Muscle of leg (tissue), 16 donors: ENCODE measurements at places on chromosomes 1 and 21. TPM values are rescaled to one million over a fixed set of nuclear protein-coding genes. Genes with fewer than 3 reads are reported as not detected.

TSSK3 gene
- total RNA-seq, result 1.2 TPM

GBP3 gene
- 2.3 TPM for total RNA-seq

SPRR2G gene
- not detected for total RNA-seq

S100A12 gene
- total RNA-seq, result 1.4 TPM

TFAP2E gene
- total RNA-seq, result 0.40 TPM

PDIK1L gene
- total RNA-seq, result 7.0 TPM

LMX1A gene
- 0.84 TPM for total RNA-seq

RGS13 gene
- total RNA-seq, result 0.89 TPM

AK5 gene
- 6.0 TPM for total RNA-seq

ANGPTL3 gene
- total RNA-seq, result 0.04 TPM

CCDC30 gene
- 1.7 TPM for total RNA-seq

- no peak for DNase-seq
These were observed 5.1 kb upstream of the ETV3L start for GRCh38 chr1:157104598-157105293.

DNA sequence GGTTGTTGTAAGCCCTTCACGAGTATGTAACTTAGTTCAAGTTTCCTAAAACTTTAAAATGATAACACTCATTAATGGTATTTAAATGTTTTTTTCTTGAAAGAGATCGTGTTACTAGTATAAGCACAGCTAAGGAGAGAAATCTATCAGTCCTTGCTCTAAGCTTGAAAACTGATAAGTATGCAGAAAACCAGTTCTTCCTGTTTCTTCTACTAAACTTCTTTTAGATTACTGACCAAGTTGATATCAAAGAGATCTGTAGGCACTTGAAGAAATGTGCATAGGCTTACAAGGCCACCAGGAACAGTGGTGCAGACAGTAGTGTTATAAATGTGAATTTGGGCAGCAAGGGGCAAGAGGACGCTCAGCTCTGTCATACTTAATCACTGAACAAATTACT, 3.9 kb downstream of the EFCAB14 start:
- no peak for DNase-seq

DNA sequence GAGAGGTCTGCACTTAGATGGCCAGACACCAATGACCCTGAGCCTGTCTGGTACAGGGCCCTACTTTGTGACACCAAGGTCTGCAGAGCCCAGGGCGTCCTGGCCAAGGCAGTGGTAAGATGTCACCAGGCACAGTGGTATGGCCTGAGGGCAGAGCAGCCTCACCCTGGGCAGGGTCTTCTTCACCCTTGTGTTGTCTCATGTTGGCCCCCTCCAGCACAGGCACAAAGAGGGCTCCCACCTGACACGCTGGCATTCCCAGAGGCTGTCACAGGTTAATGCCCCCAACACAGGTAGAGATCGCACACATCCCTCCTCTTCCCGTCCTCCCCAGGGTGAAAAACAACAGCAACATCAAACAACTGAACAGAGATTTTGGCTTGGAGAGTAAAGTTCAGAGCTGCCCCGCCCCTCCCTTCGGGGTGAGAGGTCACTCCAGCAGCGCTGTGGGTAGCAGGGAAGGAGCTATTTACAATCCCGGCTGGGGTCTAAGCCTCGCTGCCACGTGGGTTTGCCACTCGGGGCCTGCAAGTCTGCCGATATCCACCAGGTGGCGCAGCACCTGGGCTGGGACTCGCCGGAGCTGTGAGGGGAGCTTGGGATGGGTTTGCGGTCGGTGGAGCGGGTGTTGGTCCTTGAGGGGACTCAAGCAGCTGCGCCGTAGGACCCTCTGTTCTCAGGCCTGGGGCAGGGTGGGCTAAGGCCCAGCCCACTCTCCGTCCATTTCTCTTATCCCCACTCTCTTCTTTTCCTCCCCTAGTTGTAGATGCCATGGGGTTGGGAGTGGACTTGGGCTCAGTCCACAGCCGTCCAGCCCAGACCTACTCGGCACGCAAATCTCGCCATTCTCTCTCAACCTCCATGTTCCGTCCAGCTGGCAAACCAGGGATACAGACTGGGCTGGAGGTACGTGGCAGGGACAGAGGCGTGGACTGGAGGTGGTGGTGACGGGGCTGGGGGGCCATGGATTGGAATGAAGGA, 12.7 kb downstream of the EFNA3 start:
- DNase-seq, result peak; percentile 77

- no peak for DNase-seq
These were observed 160.9 kb upstream of the PROX1 start for GRCh38 chr1:213826891-213827290.

DNA sequence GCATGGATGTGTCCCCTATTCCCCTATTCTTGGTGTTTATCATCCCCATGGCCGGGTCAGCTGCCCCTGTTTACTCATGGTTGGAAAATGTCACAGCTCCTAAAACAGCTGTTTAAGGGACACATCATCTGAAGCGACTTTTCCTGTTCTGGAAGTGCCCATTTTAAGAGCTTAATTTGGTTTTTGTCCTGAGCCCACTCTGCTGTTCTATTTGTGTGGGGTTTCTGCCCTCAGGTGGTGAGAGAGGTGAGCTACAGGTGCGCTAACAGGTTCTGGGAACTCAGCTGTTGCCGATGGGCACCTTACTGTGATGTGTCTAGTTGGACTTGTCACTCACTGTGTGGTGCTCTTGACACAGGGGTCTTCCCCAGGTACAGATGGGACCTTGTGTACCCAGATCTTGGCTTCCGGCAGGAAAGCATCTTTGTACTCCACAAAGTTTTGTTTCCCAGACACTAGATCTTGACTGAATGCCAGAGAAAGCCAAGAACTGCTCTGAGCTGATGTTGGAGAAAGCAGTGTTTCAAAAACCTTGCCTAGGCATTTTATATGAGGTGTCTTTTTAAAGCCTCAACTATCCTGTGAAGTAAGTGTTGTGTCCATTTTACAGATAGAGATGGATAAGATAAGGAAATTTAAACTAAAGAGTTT, 59.0 kb upstream of the CD1D start:
- DNase-seq, result peak; percentile 50

- DNase-seq, result no peak
These were observed 441.6 kb downstream of the NCAM2 start for GRCh38 chr21:21439761-21440160.

DNA sequence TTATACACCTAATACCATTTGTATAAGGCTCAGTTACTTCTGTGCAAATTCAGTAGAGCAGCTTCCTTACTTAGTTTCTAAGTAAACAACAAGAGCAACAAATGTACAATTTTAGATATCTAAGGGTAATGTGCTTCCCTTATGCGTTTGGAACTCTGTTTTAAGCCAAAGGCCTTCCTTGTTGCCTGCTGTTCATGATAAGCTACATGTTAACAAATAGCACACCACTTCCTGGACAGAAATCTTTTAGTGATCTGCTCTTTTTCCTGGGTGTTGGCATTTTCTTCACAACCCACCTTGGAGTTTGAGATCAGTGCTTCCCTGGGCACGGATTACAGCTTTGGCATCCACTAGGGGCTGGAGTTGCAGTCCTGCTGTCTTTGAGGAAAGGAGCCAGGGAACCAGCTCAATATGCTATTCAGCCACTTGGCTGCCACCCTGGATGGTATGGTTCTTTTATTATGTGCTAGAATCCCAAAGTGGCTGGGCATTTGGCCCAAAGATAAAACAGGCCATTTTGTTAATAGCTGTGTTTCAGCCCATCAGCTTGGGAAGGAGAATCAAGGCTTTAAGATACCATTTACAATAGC, 55.6 kb upstream of the ADAR start:
- DNase-seq, result peak; percentile 34

- DNase-seq, result no peak
These were observed 671.9 kb downstream of the BRINP3 start for GRCh38 chr1:189805735-189806134.

- DNase-seq, result no peak
These were observed 48.4 kb upstream of the EDARADD start for GRCh38 chr1:236345728-236346127.

GRCh38 chr1:65355031-65355712, 45.8 kb downstream of the DNAJC6 start:
- no peak for DNase-seq

DNA sequence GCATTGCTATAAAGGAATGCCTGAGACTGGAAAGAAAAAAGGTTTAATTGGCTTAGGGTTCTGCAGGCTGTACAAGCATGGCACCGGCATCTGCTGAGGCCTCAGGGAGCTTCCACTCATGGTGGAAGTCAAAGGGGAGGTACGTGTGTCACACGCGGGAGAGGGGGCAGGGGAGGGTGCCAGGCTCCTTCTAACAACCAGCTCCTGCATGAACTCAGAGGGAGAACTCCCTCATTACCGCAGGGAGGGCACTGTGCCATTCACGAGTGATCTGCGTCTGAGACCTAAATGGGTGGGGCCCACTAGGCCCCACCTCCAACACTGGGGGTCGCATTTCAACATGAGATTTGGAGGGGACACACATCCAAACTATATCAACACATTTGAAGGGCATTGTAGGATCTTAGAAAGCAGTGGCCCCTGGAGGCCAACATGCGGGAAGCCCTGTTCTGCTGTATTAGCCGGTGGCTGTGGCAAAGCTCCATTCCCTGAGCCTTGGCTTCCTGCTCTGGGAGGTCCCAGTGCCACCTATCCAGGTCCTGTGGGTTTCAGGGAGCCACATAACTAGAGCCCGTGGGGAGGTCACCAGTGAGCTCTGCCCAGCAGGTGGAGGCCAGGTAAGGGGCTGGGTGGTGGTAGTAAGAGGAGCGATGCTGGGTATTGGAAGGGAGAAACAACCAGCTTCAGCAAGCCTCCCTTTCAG, 10.0 kb downstream of the WNT3A start:
- DNase-seq, result no peak

DNA sequence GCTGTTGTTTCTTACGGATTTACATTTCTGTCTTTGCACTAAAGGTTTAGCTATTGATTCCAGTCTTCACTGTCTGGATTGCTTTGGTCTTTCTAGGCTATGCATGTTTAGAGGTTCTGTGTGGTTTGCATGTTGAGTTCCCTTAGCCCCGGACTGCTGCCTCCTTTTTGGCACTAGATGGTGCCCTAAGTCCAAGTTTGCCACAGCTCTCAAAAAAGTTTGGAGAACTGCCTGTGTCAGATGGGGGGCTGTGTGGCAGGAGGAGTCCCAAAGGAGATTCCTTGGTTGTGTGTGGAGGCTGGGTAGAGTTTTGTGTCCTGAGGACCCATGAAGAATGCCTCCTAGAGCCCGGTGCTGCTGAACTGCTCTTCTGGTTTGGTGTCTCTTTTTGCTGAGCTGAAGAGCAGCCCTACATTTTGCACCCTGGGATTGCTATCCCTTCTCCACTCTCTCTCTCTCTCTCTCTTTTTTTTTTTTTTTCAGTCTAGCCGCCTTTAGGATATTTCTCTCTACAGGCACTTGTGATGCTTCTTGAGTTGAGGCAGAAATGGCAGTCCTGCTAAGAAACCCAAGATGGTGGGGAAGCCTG, 74.4 kb downstream of the PTGS2 start:
- peak; percentile 31 for DNase-seq

- no peak for DNase-seq
These were observed 270.0 kb upstream of the ZRANB2 start for GRCh38 chr1:71350805-71351204.
